ENCODE measurements at places on chromosomes 6 and 20. TPM values are rescaled to one million over a fixed set of nuclear protein-coding genes. Genes with fewer than 3 reads are reported as not detected.

GRCh38 chr6:109056661-109057060 lies 38.0 kb downstream of the SESN1 start:
- no peak for DNase-seq

GRCh38 chr6:91376686-91377085 lies 789.8 kb upstream of the MAP3K7 start:
- no peak for DNase-seq

- no peak for DNase-seq
These were observed 140.5 kb downstream of the CCDC170 start for GRCh38 chr6:151634336-151634720.

DNA sequence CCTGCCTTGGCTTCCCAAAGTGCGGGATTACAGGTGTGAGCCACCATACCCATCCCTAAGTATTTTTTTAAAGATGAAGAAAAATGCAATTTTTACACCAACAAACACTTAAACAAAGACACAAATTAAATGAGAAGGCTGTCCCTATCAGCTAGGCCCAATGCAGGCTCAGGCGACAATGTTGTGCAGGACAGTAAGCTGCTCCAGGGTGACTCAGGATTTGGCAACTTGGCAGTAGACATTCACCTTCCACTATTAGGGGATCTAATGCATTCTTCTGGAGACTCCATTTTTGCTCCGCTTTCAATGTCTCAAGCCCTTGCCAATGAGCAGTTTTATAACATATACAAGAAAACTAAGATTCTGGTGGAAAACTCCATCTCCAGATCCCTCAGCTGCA lies 19.7 kb downstream of the NDRG3 start:
- peak; percentile 50 for DNase-seq

GRCh38 chr6:131992557-131992956 lies 41.4 kb upstream of the CCN2 start:
- no peak for DNase-seq

DNA sequence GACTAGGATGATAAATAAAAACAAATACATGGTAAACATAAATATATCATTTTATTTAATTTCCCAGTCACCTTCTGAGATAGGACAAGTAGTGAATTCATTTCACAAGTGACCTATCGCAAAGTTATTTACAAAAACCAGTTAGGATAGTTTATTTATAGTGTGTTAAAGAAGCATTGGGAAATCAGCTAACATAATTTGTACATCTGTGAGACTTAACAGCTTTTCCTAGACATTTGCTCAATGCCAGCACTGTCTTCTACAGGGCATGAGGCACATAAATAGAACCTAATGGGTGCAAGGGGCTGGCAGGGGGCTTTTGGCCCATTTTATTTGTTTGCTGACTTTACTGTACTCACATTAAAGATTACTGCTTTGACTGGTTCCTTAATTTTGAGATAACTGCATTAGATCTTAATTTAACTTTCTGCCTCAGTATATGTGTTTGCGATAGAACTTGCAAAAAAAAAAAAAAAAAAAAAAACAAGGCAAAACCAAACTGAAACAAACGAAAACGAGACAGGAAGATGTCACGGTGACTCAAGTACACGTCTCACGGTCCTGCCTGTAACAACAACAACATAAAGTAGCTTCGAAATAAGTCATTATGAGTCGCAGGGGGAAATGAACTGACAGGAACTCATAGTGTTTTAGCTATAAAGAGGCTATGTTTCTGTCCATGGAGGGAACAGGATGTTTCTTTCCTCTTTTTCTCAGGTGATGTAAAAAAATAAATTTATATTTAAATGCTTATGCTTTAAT lies 133.7 kb upstream of the GMDS start:
- DNase-seq = no peak

GRCh38 chr20:60321601-60322000 lies 363.4 kb downstream of the CDH26 start:
- DNase-seq = no peak

- no peak for DNase-seq
These were observed 7.4 kb downstream of the ITPR3 start for GRCh38 chr6:33628401-33628964.

DNA sequence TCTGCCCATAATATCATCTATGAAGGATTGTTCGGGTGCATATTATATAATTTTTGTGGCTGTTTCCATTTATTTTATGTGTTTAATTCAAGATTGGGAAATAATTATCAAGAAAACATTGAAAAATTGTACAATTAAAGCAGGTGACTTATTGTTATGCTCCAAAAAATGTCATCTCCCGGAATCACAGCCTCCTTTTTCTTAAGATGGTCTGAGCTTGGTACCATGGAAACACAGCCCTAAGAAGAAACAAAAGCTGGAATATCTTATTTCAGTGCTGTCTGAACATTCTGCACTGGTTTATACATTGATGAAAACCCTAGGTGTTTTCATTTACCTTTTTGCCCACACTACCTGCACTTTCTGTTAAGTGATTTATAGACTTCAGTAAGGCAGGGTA lies 367.2 kb downstream of the ARHGAP18 start:
- DNase-seq = no peak

DNA sequence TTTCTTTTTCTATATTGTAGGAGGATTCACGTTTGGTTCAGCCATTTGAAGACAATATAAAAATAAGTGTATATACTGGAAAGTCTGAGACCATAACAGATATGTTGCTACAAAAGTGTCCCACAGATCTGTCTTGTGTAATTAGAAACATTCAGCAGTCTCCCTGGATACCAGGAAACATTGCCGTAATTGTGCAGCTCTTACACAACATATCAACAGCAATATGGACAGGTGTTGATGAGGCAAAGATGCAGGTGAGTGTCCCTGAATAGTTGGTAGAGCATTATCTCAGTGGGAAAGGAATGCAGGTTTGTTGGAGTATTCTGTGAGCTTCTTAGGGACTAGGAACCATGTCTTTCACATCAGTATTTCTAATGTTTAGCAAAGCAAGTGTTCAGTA lies 18.3 kb upstream of the ADGRF4 start:
- no peak for DNase-seq

DNA sequence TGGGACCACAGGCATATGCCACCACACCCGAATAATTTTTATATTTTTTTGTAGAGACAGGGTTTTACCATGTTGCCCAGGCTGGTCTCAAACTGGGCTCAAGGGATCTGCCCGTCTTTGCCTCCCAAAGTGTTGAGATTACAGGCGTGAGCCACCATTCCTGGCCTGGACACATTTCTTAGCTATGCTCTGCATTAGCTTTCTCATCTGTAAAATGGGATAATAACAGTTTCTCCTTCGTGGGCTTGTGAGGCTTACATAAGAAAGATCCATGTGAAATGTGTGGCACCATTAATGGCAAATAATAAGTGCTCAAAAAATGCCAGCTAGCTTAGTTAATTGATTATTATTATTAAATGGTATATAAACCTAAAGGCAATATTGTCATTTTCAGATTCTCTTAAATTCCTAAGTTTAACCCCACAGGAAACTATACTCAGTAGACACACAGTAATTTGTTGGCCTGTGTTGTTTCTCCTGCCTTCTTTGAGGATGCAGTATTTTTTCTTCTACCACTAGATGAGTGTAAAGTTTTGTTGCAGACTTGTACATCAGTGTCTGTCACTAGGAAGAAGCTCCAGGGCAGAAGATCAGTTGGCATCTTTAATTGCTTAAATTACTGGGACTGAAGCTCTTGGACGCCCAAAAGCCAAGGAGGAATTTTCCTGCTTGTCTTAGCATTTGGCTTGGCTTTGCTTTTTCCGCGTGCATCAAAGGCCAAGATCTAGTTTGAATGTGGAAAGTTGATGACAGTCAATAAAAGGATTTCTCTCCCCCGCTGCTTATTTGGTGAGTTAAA lies 162.3 kb upstream of the ZNF217 start:
- no peak for DNase-seq

DNA sequence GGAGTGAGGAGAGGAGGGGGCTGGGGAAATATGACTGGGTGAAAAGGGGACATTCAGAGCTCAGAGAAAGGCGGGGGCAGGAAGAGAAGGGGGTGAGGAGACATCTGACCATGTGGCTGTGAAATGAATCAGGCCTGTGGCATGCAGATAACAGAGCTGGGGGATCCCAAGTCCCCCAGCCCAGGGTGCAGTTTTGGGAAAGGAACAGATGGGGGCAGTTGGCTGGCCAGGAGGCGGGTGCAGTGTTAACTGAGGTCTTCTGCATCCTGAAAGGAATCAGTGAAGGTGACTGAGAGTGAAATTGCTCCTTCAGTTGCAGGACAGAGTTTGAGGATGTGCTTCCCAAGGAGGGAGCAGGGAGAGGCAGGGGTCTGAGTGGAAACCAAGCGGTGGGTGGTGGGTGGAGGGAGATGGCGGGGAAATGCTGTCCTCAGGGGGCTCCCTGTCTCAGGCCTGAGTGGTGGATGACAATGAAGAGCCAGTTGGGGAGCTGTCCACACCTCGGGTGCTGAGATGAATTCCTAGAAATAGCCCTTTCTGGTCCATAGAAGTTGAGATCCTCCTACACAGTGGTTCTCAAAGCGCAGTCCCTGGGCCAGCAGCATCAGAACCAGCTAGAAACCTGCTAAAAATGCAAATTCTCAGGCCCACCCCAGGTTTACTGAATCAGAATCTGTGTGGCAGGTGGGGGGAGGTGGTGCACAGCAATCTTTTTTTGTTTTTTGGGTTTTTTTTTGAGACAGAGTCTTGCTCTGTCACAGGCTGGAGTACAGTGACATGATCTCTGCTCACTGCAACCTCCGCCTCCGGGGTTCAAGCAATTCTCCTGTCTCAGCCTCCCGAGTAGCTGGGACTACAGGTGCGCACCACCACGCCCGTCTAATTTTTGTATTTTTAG lies 26.0 kb upstream of the CCDC167 start:
- DNase-seq = no peak

DNA sequence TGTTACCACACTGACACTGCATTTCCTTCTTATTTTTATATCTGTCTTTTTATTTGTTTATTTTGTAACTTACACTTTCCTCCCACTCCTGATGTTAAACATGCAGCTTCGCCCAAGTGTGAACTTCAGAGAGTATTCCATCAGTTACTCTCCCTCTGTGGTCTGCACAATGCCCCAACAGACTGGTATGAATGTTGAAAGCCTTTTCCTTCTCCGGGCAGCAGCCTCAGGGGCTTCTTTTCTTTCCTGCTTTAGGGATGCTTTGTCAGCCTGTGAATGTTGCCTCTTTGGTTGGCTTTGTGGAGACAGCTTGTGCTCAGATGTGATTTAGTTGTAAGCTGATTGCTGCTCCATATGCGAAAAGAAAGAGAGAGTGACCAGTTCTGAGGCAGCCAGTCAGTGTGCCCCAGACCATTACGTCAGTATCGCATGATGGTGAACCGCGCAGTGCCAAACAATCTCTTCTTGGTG lies 44.0 kb downstream of the SMPDL3A start:
- DNase-seq = no peak

The ZC2HC1B gene
- total RNA-seq = not detected

The VNN1 gene
- total RNA-seq = 0.39 TPM

The PTK6 gene
- total RNA-seq = not detected

The TCF21 gene
- total RNA-seq = 0.41 TPM

The SAMD5 gene
- 0.36 TPM for total RNA-seq

The RIMS1 gene
- not detected for total RNA-seq
